ENCODE measurements at places on chromosomes 7 and 10. TPM values are rescaled to one million over a fixed set of nuclear protein-coding genes. Genes with fewer than 3 reads are reported as not detected.

Gene TMEM225B
- total RNA-seq: 0.68 TPM

DNA sequence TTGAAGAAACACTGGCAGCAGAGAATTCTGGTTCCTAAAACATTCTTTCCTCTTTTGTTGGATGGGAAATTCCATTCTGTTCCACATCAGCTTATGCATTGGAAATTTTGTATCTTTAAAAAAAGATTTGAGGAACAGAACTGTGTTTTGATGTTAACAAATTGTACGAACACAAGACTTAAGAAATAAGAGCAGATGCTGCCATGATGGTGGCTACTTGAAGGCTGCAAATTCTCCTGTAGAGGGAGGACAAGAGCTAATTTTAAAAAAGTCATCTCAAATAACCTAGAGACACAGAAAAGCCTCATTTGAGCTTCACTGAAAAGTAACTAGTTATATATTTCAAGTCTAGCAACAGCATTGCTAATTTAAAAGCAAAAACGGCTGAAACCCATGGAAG lies 29.8 kb downstream of the NDUFB2 start:
- H3K36me3 ChIP-seq: no peaks in the 10 kb centered on the region
- no peak for DNase-seq
- H3K27me3 ChIP-seq: no peaks in the 10 kb centered on the region
- H3K4me3 ChIP-seq: no peak overlapping the region
- H3K4me1 ChIP-seq: no peaks in the 10 kb centered on the region
- no peak overlapping the region for H3K27ac ChIP-seq

DNA sequence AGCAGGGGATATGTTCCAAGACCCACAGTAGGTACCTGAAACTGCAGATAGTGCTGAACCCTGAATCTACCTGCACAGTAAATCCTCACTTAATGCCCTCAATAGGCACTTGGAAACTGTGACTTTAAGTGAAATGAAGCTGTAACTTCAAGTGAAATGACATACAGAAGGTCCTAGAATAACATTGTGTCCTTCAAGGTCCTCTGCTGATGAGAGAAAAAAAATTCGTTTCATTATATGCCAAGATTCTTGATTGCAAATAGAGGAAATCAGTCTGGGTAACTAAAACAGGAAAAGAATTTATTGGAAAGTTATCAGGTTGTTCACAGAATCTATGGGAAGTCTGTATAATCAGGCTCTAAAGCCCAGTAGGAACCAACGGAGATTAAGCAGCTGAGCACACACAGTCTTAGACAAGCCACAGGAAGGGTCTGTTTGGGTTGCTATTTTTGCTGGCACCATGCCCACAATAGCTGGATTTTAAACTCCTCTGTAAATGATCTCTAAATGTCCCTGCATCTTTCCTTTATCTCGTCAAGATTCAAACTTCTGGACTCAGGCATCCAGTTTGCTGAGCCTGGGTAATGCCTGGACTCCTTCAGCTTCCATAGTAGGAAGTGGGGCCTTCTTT lies 57.5 kb downstream of the EXOC4 start:
- DNase-seq: no peak
- H3K27ac ChIP-seq: no peak overlapping the region
- H3K4me1 ChIP-seq: no peaks in the 10 kb centered on the region
- no peaks in the 10 kb centered on the region for H3K36me3 ChIP-seq

GRCh38 chr10:24873281-24873683 lies 79.1 kb downstream of the PRTFDC1 start:
- H3K4me3 ChIP-seq: no peak overlapping the region
- no peaks in the 10 kb centered on the region for H3K27me3 ChIP-seq
- H3K4me1 ChIP-seq: peaks cover 7% of the 10 kb centered on the region
- no peak for DNase-seq

Gene AUTS2
- 29.8 TPM for total RNA-seq

- H3K4me3 ChIP-seq: no peak overlapping the region
- H3K27me3 ChIP-seq: no peaks in the 10 kb centered on the region
- H3K27ac ChIP-seq: no peak overlapping the region
- H3K4me1 ChIP-seq: peaks cover 13% of the 10 kb centered on the region
- DNase-seq: no peak
Observed at GRCh38 chr10:43305876-43306275, 39.0 kb upstream of the RASGEF1A start.

All from transverse colon (tissue), 4 donors.